Activated CD4-positive, alpha-beta T cell treated with anti-CD3 and anti-CD28 coated beads, Interleukin-2, amount 10 ng/mL, durations not matched to agents 24 days and 14 days (primary cell): ENCODE measurements at places on chromosomes 1 and 21.

DNA sequence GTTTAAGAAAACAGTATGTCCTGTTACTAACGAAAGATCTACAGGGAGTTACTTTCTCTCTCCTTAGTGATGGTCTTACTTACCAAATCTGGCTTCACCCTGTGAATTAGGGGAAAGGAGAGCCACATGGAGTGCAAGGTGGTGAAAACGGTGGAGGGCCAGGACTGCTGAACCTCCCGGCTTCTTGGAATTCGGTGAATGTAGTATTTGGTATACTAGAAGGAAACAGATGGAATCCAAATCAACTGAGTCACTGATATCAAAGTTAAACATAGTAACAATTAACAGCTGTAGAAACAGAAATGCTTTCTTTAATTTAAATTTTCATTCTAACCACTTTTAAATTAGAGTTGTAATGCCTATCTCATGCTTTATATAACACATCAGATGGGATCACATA, 45.7 kb downstream of the ALG14 start:
- H3K4me3 ChIP-seq: no peak overlapping the region
- no peak for DNase-seq

DNA sequence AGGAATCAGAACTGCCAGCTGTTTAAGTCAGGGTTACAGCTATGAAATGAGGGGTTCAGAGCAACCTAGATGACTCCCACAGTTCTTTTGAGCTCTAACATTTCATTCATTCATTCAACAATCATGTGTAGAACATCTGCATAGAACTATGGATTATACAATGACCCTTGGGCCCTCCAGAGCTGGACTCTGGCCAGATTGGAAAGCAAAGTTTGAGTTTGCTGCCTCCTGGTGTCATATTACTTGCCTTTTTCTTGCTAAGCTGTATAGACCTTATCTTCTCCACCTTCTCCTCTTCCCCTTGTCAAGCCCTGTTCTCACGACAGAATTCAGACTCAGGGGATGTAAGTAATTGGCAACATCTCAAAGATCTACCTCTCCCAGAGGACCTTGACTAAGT, 4.0 kb downstream of the CASQ2 start:
- H3K4me3 ChIP-seq: no peak overlapping the region
- no peaks in the 10 kb centered on the region for H3K27me3 ChIP-seq
- DNase-seq: peak; percentile 40
- H3K4me1 ChIP-seq: no peaks in the 10 kb centered on the region
- no peak overlapping the region for H3K27ac ChIP-seq
- H3K36me3 ChIP-seq: no peaks in the 10 kb centered on the region

GRCh38 chr1:153922076-153922971, 448 bp downstream of the GATAD2B start:
- H3K4me1 ChIP-seq: peaks cover 39% of the 10 kb centered on the region
- peaks cover 21% of the 10 kb centered on the region for H3K36me3 ChIP-seq
- peaks cover 2% of the 10 kb centered on the region for H3K27me3 ChIP-seq

- H3K36me3 ChIP-seq: peaks cover 21% of the 10 kb centered on the region
- H3K4me1 ChIP-seq: peaks cover 63% of the 10 kb centered on the region
- no peak overlapping the region for H3K4me3 ChIP-seq
- no peaks in the 10 kb centered on the region for H3K27me3 ChIP-seq
- peak; percentile 68 for DNase-seq
Measured at GRCh38 chr1:26537951-26538352, 8.4 kb downstream of the RPS6KA1 start.

GRCh38 chr1:43171312-43171875, 696 bp downstream of the EBNA1BP2 start:
- H3K27me3 ChIP-seq: peaks cover 16% of the 10 kb centered on the region
- peak overlapping the region; percentile 97 for H3K27ac ChIP-seq
- H3K4me3 ChIP-seq: peak overlapping the region; percentile 97
- peaks cover 26% of the 10 kb centered on the region for H3K4me1 ChIP-seq
- DNase-seq: peak; percentile 61
- H3K36me3 ChIP-seq: peaks cover 51% of the 10 kb centered on the region

GRCh38 chr1:6930732-6931300, 145.6 kb downstream of the CAMTA1 start:
- H3K27ac ChIP-seq: no peak overlapping the region
- peaks cover 16% of the 10 kb centered on the region for H3K27me3 ChIP-seq
- no peaks in the 10 kb centered on the region for H3K36me3 ChIP-seq

GRCh38 chr21:37350472-37350871, 16.1 kb upstream of the DYRK1A start:
- no peaks in the 10 kb centered on the region for H3K36me3 ChIP-seq
- no peak for DNase-seq
- H3K4me1 ChIP-seq: no peaks in the 10 kb centered on the region
- no peak overlapping the region for H3K27ac ChIP-seq

GRCh38 chr1:156908541-156908940, 11.9 kb upstream of the LRRC71 start:
- no peak overlapping the region for H3K4me3 ChIP-seq
- no peak for DNase-seq
- peaks cover 11% of the 10 kb centered on the region for H3K4me1 ChIP-seq
- peaks cover 10% of the 10 kb centered on the region for H3K27me3 ChIP-seq
- no peaks in the 10 kb centered on the region for H3K36me3 ChIP-seq

GRCh38 chr1:57741521-57741920, 317.7 kb upstream of the DAB1 start:
- H3K27me3 ChIP-seq: no peaks in the 10 kb centered on the region
- no peak for DNase-seq
- no peak overlapping the region for H3K4me3 ChIP-seq
- H3K27ac ChIP-seq: no peak overlapping the region
- H3K36me3 ChIP-seq: no peaks in the 10 kb centered on the region
- no peaks in the 10 kb centered on the region for H3K4me1 ChIP-seq

DNA sequence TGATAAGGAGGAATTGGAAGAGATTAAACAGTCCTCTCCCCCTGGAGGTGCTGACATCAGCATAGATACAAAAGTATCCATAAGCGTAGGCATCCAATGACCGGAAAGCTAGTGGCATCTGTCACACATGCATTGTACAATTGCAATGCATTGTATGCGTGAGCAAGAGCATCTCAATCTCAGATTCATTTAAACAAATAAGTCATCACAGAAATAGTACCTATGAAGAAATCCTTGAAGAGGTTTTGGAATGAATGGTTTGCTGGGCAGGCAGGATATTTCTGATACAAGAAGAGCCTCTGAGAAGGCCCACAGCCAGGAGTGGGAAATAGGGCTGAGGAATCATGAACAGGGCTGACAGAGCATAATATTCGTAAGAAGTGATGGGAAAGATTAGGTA, 88.9 kb upstream of the ABCD3 start:
- H3K36me3 ChIP-seq: no peaks in the 10 kb centered on the region
- H3K4me3 ChIP-seq: no peak overlapping the region
- peaks cover 5% of the 10 kb centered on the region for H3K4me1 ChIP-seq
- H3K27me3 ChIP-seq: peaks cover 41% of the 10 kb centered on the region
- DNase-seq: no peak

DNA sequence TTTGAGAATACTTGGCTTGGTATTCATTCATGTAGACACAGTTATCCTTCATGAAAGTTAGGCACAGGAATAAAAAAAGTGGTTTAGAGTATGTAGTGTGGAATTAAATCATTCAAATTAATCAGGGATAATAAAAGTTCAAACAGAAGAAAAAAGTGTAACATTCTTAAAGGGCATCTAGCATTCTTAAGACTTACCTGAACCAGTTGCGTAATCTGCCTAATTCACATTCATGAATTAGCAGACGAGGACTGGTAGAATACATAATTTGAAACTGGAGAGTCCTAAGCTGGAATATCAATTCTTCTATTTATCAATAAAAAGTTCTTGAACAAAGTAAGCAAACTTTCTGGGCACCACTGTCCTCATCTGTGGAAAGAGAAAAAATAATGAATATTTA, 157.0 kb upstream of the DEPDC1 start:
- no peaks in the 10 kb centered on the region for H3K36me3 ChIP-seq
- no peak overlapping the region for H3K27ac ChIP-seq
- H3K4me1 ChIP-seq: no peaks in the 10 kb centered on the region

GRCh38 chr1:222656391-222657155, 38.7 kb downstream of the MIA3 start:
- H3K4me3 ChIP-seq: peak overlapping the region; percentile 6
- H3K4me1 ChIP-seq: peaks cover 50% of the 10 kb centered on the region
- H3K36me3 ChIP-seq: peaks cover 84% of the 10 kb centered on the region
- DNase-seq: no peak
- H3K27me3 ChIP-seq: no peaks in the 10 kb centered on the region
